Adipocyte (in vitro differentiated cells): ENCODE measurements at places on chromosomes 7 and 10.

- DNase-seq, result peak; percentile 87
Observed at GRCh38 chr7:17304926-17305325, 6.5 kb downstream of the AHR start.

DNA sequence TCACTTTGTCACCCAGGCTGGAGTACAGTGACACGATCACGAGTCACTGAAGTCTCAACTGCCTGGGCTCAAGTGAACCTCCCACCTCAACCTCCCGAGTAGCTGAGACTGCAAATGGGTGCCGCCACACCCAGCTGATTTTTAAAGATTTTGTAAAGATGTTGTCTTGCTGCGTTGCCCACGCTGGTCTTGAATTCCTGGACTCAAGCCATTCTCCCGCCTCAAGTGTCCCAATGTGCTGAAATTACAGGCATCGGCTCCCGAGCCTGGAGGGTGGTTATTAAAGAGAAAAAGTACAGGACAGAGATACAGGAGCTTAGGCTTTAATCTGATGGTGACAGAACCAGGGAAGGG lies 55.1 kb downstream of the KCTD7 start:
- no peak for DNase-seq

GRCh38 chr10:122490786-122491680 lies 29.7 kb downstream of the HTRA1 start:
- DNase-seq, result peak; percentile 87

- no peak for DNase-seq
Observed at GRCh38 chr10:119517235-119518141, 25.0 kb downstream of the RGS10 start.

DNA sequence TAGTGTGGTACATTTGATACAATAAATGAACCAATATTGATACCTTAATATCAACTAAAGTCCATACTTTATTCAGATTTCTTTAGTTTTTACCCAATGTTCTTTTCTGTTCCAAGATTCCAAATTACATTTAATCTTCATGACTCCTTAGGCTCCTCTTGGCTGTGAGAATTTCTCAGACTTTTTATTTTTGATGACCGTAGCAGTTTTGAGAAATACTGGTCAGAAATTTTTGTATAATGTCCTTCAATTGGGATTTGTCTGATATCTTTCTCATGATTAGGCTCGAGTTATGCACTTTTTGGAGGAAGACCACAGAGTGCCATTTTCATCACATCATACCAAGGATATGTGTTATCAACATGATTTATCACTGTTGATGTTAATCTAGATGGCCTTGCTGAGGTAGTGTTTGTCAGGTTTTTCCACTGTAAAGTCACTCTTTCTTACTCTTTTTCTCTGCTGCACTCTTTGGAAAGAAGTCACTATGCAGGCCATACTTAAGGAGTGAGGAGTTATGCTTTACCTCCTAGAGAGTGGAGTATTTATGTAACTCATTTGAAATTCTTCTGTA lies 12.9 kb upstream of the ENTPD1 start:
- no peak for DNase-seq

GRCh38 chr10:74033702-74034101 lies 35.8 kb downstream of the VCL start:
- no peak for DNase-seq

- no peak for DNase-seq
Observed at GRCh38 chr7:155994279-155994811, 182.1 kb upstream of the SHH start.

- DNase-seq, result no peak
Observed at GRCh38 chr7:24866004-24866615, 108.8 kb upstream of the GSDME start.

GRCh38 chr7:115632636-115633035 lies 397.9 kb downstream of the TFEC start:
- DNase-seq, result no peak

- DNase-seq, result peak; percentile 82
Observed at GRCh38 chr7:105487579-105488571, 34.2 kb downstream of the PUS7 start.
